ENCODE measurements at places on chromosomes 4 and X.
A peak's percentile ranks its signal among the peaks of the same experiment; 100 is the strongest.

DNA sequence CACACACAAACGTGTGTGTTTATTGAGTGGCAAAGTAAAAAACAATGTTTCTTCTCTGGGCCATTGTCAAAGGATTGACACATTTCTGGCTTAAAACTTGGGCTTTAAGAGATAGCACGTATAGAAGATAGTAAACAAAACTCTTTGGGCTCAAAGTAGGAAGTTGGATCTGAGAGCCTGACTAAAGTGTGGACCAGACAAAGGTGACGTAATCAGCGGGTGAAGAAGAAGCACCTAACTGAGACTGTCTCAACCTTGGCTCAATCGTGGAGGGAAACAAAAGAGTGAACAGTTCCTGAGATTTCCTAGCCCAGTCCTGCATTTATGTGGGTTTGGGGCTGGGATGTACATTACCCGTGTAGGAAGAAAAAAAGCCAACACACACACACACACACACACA is 13.7 kb downstream of the PFKFB1 start:
- no peak for DNase-seq

DNA sequence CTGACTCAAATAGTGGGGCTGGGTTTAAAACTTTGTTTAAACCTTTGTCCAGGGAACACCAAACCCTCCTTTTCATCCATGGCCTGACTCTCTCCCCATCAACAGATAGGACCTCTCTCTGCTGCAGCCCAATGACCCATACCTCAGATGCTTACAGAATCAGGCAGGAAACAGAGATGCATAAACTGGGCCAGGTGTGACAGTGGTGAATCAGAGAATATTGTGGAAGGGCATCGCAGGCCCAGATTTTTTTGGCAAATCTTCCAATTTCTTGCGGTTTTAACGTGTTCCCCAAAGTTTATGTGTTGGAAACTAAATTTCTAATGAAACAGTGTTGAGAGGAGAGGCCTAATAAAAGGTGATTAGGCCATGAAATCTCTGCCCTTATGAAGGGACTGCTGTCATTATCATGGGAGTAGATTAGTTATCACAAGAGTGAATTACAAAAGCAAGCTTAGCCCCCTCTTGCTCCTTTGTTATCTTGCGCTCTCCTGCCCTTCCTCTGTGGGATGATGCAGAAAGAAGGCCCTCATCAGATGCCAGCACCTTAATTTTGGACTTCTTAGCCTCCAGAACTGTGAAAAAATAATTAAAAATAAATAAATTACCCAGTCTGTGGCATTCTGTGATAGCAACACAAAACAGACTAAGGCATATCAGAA is 82.8 kb downstream of the STK32B start:
- DNase-seq = no peak

- no peak for DNase-seq
Observed at GRCh38 chr4:169826634-169827187, 69.0 kb upstream of the HPF1 start.

- no peak for DNase-seq
Observed at GRCh38 chrX:49934148-49934547, 11.8 kb downstream of the CLCN5 start.

DNA sequence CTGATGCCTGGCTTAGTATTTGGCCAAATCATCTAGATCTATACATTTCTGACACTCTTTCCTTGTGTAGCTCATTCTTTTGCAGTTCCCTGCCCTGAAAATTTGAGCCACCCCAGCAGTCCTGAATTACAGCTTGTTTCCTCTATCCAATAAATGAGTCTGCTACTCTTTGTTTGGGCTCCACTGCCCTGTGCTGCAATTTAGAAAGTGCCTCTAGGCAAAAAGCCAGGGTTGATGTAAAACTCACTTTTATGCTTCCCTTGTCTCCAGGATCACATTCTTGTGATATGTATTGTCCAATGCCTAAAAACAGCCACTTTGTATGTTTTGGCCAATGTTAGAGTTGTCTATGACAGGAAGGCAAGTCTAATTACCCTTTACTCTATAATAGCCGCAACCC is 101.7 kb upstream of the MAP3K15 start:
- no peak for DNase-seq

GRCh38 chr4:57042711-57043169 is 64.0 kb downstream of the POLR2B start:
- no peak for DNase-seq

- peak; percentile 62 for DNase-seq
Observed at GRCh38 chr4:150010525-150011126, 67.6 kb upstream of the DCLK2 start.

- DNase-seq = no peak
Observed at GRCh38 chr4:168162604-168163003, 70.3 kb downstream of the ANXA10 start.

DNA sequence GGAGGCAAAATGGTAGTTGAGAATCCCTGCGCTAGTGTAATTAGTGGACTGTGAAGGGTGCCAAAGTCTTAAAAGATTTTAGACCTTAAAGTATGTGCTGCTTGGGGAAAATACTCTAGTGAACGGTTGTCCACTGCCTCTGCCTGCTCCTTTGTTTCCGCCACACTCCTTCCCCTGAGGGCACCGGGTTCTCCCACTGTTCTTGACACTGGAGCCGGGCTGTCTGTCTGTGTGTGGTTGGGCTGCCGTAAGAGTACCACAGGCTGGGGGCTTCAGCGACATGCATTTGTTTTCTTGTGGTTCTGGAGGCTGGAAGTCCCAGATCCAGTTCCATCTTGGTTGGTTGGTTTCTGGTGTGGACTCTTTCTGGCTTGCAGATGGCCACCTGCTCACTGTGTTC is 76.2 kb downstream of the CLDN34 start:
- DNase-seq = no peak

- no peak for DNase-seq
Observed at GRCh38 chrX:134641346-134641745, 16.9 kb downstream of the PLAC1 start.

DNA sequence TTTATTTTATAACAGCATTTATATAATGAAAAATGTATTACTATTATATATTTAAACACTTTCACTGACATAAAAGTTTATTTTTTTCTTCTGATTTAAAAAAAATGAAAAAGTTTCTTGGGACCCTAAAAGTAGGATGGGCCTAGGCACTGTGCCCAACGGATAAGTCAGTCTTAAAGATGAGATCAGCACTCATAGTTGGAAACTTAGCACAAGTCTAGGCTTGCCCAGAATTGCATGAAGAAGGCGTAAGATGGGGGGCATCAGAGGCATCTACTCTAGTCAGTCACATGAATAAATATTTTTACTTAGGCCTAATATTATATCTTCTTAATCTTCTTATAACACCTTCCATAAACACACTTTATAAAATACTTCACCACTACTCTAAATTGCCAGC is 306.7 kb upstream of the GRID2 start:
- no peak for DNase-seq

DNA sequence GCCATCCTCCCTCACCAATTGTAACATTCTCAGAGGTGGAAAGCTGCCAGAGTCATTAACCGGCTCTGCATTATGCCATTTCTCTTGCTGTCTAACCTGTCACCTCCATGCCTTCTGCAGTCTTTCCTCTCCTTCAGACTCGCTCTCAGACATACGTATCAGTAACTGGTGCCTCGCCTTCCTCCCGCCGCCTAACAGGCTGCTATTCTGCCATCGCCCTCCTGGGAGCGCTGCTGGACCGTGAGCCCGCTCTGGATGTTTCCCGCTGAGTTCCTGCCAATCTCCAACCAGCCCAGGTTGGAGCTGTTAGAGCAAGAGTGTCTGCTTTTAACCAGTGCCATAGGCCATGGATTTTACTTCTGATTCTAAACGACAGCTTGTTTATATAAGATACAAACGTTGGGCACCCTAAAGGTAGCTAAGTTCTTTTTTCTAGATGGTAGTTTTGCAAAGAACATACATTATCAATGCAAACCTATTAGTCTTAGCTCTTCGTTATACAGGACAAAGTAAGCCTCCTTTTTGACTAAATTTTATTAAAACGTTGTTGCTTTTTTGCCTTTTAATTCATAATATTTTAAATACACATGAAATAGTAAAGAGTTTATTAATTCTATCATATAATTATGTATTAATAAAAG is 59.5 kb upstream of the NEIL3 start:
- peak; percentile 32 for DNase-seq

DNA sequence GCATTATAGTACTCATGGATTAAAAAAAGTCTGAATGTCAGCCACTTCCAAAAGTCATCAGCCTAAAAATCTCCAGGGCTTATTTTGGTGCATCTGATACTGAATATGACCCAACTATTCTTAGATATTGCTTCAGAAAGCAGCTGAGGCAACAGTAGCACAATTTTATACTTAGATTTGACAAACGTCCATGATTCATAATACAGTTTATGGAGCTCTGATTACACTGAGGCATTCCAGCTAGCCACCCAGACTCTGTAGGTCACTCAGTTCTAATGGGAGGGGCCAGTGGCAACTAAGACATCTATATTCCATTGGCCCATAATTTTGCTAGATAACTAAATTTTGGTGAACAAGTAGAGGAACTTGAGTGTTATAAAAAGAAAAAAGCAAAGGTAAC is 10.3 kb downstream of the SPATA4 start:
- no peak for DNase-seq

- DNase-seq = peak; percentile 85
Observed at GRCh38 chrX:40471965-40472648, 108.7 kb upstream of the ATP6AP2 start.

DNA sequence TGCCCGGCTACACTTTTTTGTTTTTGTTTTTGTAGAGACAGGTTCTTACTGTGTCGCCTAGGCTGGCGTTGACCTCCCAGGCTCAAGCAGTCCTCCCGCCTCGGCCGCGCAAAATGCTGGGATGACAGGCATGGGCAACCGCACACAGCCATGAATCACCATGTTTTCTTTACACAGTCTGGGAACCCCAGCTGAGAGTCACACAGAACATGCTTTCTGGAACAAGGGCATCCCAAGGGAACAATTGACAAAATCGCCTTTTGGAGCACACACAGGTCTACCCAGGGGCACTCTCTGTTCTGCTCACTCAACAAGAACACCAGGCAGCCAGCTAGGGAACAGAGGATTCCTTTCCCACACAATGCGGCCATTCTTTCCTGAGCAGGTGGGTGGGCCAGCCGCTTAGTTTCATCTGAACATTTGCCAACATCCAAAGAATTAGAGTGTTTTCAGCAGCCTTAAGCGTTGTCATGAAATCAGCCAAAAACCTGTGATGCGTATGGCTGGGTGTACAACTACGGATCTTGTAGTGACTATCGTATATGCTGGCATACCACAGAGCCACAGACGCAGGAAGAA is 15.7 kb downstream of the PRKX start:
- DNase-seq = no peak

DNA sequence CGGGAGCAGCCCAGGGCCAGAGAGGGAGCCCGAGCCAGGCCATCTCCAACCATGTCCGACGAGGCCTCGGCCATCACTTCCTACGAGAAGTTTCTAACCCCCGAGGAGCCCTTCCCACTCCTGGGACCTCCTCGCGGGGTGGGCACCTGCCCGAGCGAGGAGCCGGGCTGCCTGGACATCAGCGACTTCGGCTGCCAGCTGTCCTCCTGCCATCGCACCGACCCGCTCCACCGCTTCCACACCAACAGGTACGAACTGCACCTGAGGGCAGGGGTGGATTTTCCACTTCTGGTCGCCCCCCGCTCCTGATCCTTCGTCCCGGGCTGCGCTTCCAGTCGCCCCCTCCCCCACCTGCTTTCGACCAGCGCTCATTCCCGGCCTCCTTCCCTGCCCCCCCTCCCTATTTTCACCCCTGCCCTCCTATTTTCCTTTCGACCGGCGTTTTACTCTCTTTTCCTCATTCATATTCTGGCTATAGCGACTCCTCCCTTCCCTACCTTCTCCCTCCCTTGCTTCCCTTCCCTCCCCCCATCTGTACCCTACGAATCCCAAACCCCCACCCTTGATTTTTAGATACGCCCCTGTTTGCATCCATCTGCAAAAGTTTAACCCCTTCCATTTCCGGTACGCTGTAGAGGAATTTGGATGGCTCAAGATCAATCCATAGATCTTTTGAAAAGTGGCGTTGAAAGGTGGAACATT is 633 bp downstream of the FAM199X start:
- DNase-seq = no peak

- no peak for DNase-seq
Observed at GRCh38 chr4:42778349-42778748, 114.2 kb upstream of the GRXCR1 start.

DNA sequence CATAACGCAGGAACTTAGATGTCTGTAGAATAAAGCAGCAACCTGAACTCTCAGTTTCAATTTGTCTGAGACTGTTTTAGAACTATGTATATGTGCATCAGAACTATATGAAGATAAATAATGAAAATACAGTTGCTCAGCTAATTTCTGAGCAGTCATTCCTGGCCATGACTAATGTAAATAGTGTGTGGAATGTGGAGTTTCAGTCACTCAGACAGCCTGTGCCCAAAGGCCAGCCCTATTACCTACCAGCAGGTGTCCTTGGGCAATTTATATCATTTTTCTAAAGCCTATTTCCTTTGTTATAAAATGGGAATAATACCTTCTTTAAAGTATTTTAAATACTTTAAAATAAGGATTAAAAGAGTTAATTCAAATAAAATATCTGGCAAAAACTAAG is 56.0 kb upstream of the RELL1 start:
- DNase-seq = no peak

GRCh38 chrX:48971249-48972219 is at the start of gene KCND1:
Gene KCND1 (minus strand): TSS chrX:48971844. CDS start chrX:48970271, 1,573 bp downstream.
- DNase-seq = peak; percentile 51

DNA sequence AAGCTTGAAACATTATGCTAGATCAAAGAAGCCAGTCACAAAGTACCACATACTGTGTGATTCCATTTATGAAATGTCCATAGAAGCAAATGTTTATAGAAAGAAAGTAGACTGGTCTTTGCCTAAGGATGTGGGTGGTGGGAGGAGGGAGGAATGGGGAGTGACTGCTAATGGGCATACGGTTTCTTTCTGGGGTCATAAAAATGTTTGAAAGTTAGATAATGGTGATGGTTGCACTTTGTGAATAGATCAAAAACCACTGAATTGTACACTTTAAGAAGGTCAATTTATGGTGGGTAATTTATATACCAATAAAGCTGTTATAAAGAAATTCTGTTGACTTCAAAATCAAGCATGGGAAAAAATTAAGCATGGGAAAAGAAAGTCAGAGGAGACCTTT is 56.6 kb downstream of the FAM13A start:
- DNase-seq = no peak

DNA sequence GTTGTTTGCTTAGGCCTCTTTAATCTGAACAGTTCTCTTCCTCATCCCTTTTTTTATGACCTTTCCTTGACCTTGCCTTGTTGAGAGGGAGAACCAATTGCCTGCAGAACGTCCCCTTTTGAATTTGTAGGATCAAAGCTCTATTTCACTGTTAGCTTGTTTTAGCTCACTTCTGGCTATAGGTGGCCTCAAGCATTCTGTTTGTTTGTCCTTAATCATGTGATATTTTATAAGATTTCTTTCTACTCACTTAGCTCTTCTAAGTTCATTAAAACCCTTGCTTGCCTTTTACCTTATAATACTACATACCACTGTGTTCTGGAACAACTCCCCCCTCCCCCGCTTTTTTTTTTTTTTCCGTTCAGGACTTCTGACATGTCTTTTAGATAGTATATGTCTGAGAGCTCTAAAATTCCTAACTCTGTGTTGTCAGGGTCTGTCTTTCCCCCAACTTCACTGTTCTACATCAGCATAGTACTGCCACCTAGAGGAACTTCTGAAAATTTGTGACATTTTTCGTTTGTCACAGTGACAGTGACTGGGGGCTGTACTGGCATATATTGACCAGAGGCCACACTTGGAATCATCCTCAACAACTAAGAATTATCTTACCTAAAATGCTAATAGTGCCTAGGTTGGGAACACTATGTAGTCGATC is 128.5 kb downstream of the LARP7 start:
- peak; percentile 23 for DNase-seq

GRCh38 chr4:8892556-8893226 is 21.1 kb upstream of the HMX1 start:
- no peak for DNase-seq
